ENCODE measurements at places on chromosomes 13 and 19.

- no peak for DNase-seq
These were observed 3.4 kb downstream of the FGF22 start for GRCh38 chr19:642767-643727.

DNA sequence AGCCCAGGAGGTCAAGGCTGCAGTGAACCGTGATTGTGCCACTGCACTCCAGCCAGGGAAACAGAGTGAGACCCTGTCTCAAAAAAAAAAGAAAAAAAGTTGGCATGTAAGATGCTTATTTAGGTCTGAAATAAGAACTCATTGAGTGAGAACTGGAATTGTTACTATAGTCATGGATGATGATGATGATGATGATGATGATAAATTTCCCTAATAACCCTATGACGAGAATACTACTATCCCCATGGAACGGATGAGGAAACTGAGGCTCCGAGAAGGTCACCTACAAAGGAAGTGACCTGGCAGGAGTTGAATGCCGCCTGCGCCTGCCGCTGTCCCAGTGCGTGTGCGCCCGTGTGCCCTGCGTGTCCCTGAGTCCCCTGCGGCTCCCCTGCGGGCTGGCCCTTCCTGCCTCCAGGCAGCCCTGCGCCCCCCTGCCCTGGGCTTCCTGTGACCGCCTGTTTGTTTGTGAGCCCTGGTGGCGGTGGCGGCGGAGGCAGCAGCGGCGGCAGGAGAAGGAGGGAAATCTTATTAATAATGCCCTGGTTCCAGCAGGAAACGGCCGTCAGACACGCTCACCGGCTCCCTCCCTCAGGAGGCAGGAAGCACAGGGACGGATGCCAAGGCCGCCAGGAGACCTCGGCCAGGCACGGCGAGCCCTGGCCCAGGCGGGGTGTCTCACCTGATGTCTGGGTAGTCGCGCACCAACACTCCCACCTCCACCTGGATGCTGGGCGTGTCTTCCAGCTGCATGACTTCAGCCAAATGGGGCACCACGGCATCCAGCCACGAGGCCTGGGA is 29.6 kb downstream of the EXOC3L2 start:
- DNase-seq: peak; percentile 89

DNA sequence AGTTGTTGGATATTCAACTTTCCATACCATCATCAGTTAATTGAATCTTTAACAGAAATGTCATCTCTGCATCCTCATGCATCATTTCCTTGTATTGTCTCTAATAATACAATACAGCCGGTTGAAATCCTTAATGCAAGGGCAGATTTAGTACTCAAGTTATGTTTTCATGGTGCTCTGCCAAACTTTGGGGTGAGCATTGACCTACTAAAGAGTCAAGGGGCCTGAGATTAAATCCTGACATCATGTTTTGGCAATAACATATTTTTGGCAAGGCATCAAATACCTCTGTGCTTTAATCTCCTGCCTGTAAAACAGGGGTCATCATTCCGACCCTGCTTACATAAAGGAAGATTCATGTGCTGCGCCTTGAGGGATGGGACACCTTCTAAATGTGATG is 42.7 kb upstream of the ABCC4 start:
- peak; percentile 43 for DNase-seq

GRCh38 chr13:85724546-85725432 is 74.4 kb downstream of the SLITRK6 start:
- no peak for DNase-seq

DNA sequence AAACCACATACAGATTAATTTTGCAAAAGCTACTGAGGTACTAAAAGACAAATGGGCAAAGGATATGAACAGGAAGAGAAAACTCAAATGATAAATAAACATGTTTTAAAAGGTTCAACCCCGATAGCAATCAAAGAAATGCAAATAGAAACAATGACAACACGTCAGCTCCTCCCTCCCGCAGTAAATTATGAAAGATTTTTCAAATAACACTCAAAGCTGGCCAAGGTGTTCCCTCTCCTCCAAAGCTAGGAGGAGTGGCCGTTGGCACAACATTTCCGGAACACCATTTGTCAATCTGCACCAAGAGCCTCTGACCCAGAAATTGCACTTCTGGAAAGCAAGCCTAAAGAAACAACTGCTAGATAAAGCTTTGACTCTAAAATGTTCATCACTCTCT is 28.3 kb downstream of the INSR start:
- DNase-seq: no peak

GRCh38 chr13:113488283-113488682 is 2.2 kb downstream of the DCUN1D2 start:
- no peak for DNase-seq

- DNase-seq: no peak
These were observed 13.7 kb downstream of the PTH2 start for GRCh38 chr19:49409441-49410029.

GRCh38 chr13:22114630-22115311 is 443.9 kb downstream of the FGF9 start:
- peak; percentile 95 for DNase-seq

- no peak for DNase-seq
These were observed 1133.5 kb downstream of the OLFM4 start for GRCh38 chr13:54162069-54162468.

GRCh38 chr13:22112956-22113745 is 442.3 kb downstream of the FGF9 start:
- DNase-seq: no peak

DNA sequence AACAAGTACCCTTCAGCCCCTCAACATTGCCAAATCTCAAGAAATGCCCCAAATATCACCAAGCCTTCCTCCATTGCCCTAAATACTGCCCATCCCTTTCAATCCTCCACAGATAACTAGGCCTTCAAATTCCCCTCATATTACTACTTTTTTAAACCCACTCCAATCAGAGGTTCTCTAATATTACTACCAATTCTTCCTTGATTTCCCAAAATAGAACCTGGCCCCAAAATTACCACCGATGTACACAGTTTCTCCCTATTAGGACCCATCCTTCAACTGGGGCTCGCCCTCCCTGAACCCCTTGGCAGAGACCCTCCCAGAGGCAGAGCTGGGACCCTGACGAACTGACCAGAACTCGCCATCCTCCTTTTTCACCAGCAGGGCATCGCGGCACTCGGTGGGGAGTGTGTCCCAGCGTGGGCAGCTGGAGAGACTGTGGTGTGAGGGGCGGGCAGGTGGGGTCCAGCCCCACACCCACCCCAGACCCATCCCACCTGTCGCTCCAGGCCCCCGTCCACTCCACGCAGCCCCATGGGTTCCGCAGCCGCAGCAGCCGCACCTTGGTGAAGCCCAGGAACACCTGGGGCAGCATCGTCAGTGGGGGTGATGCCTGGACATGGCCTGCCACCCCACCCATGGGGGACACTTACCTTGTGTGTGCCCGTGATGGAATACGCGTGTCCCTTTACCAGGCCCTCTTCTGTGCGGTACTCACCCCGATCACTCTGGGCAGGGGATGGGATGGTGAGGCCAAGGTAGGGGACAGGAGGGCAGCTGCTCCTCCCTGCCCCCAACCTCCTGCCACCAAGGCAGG is 6.1 kb downstream of the CAPN12 start:
- DNase-seq: no peak

DNA sequence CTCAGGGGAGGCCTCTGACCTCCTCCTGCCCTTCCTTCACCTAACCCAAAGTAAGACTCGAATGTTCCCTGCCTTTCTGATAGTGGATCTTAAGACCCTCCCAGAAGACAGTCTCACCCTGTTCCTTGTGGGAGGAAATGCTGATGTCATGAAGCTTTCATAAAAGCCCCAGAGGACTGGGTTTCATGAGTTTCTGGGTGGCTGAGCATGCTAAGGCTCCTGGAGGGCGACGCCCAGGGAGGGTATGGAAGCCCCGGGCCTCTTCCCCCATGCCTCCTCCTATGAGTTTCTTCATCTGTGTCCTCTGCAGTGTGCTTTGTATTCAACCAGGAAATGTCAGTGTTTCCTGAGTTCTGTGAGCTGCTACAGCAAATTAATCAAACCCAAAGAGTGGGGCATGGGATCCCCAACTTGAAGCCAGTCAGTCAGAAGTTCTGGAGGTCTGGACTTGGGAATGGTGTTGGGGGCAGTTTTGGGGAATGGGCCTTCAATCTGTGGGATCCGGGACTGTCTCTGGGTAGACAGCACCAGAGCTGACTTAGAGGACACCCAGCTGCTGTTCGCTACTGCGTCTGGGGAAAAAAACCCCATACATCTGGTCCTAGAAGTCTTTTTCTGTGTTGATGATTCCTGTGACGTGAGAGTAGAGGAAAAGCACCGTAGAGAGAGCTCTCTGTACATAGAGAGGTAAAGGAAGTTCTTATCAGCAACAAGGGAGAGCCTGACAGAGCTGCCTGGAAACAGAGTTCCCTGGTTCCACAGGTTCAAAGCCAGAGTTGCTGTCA is 2.0 kb upstream of the LILRB2 start:
- no peak for DNase-seq

Measured in kidney (tissue), 22 donors.